Endothelial cell (in vitro differentiated cells): ENCODE measurements at places on chromosomes 3 and 15. TPM values are rescaled to one million over a fixed set of nuclear protein-coding genes. Genes with fewer than 3 reads are reported as not detected.

- DNase-seq, result no peak
Measured at GRCh38 chr15:90471769-90472168, 58.0 kb upstream of the CRTC3 start.

DNA sequence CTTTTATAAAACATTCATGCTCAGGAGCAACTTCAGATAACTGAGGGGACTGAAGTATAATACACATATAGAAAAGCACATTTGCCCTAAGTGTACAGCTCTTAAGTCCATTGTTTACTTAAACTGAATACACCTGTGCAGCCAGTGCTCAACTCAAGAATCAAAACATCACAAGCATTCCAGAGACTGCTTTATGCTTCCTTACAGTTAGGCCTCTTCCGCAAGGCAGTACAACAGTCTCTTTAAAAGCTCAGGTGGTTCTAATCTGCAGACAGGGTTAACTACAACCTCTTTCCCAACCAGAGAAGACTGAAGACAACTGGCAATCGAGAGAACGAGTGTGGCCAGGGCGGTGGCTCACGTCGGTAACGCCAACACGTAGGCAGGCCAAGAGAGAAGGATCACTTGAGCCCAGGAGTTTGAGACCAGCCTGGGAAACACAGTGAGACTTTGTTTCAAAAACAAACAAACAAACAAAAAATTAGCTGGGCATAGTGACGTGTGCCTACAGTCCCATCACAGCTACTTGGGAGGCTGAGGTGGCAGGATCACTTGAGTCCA lies 16.9 kb downstream of the MCCC1 start:
- no peak for DNase-seq

DNA sequence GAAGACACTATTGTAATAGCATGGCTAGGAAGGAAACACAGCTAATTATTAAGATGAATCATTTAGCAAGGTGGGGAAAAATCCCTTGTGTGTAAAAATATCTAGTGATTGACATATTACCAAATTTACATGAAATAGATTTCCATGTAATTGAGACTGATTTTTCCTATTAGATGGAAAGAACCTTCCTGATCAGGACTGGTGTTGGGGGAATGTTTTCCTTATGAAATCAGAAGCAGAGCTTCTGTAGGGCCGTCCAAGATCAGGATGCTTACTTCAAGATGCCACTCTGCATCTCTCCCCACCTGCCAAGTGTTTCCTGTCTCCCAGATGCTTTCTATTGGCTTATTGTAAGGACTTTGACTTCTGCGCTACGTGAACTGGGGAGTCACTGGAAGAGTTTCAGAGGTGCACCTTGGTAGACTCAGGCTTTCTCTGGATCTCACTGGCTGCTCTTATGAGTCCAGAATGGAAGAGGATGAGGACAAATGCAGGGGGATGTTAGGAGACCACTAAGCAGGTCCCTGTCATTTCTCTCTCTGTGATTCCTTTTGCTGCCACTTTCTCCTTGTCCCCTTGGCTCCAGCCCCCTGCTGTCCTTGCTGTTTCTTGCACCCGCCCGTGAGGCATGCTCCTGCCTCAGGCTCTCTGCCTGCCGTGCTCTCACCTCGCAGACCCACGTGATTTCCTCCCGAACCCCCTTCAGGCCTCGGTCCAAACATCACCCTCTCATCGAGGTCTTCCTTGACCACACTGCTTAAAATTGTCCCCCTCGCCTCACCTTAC lies 30.1 kb downstream of the BTD start:
- no peak for DNase-seq

DNA sequence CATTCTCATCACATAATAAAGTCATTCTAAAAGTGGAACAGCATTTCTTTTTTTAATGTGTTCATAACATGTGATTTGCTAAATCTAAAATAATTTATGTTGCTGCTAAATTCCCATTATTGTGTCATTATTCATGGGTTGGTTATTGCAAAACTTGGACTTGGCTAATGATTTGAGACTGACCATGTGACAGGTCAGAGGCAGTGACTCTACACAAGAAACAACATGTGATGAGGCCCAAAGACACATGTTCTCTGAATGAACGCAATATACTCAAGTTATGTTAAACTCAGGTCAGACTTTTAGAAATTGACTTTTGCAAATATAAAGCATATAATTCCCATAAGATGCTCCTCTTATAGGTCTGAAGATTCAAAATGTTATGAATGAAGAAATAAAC lies 566.1 kb downstream of the TBL1XR1 start:
- no peak for DNase-seq

DNA sequence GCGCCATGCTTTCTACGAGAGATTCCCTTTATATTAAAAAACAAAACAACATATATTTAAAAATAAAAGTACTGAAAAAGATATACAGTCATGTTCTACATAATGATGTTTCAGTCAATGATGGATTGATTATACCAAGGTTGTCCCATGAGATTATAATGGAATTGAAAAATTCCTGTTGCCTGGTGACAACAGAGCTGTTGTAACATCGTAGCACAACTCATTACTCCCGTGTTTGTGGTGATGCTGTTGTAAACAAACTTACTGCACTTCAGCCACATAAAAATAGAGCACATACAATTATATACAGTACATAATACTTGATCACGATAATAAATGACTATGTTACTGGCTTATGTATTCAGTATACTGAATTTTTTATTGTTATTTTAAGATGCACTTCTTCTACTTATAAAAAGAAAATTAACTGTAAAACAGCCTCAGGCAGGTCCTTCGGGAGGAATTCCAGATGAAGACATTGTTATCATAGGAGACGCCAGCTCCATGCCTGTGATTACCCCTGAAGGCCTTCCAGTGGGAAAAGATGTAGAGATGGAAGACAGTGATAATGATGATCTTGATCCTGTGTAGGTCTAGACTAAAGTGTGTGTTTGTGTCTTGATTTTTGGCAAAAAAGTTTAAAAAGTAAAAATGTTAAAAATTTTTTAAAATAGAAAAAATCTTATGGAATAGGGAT lies 11.7 kb downstream of the CCR1 start:
- no peak for DNase-seq

DNA sequence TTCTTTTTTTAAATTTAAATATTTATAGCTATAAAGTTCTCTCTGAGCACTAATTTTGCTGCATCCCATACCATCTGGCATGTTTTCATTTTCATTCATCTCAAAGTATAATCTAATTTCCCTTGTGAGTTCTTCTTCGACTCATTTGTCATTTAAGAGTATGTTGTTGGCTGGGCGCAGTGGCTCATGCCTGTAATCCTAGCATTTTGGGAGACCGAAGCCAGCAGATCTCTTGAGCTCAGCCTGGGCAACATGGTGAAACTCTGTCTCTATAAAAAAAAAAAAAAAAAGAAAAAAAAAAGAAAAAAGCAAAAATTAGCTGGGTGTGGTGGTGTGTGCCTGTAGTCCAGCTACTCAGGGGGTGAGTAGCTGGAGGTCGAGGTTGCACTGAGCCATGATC lies 34.8 kb downstream of the MAP1A start:
- no peak for DNase-seq

GRCh38 chr3:17581421-17582080 lies 160.9 kb downstream of the TBC1D5 start:
- DNase-seq, result no peak

GRCh38 chr3:104080088-104080626 lies 1286.6 kb upstream of the ALCAM start:
- no peak for DNase-seq

- no peak for DNase-seq
Measured at GRCh38 chr15:52097180-52097579, 15.4 kb downstream of the BCL2L10 start.

DNA sequence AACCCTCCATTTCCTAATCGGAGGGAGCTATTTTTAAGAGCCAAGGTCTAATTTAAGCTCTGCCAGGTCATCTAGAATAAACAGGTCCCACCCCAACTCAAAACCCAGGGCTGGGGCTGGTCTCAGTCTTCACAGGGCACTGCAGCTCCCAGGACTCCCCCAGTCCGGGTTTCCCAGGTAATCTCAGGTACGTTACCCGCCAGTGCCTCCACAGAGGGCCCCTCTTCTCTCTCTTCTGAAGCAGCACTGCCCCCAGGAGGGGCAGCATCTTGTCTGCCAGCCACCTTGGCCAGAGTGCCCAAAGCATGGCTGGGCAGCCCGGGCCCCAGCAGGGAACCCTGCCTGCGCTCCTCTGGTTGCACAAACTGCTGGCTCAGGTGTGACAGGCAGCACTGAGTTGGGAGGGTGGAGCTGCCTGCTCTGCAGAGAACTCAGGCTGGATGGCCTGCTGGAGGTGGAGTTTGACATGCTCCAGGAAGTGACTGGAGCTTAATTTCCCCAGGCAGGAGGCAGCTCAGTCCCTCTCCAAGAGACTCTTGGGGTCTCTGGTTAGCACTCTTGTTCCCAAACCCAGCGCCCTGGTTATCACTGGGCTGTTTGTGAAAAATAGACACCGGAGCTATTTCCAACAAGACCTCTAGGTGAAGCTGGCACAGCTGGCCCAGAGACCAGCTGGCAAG lies at the start of gene PLA2G4F:
Gene PLA2G4F, minus strand, starts transcription at position 394 of the 680 bp plus-strand sequence. Its CDS starts 87 bp downstream, at position 307.
- DNase-seq, result no peak

- no peak for DNase-seq
Measured at GRCh38 chr15:74897300-74897701, 7.5 kb downstream of the MPI start.

DNA sequence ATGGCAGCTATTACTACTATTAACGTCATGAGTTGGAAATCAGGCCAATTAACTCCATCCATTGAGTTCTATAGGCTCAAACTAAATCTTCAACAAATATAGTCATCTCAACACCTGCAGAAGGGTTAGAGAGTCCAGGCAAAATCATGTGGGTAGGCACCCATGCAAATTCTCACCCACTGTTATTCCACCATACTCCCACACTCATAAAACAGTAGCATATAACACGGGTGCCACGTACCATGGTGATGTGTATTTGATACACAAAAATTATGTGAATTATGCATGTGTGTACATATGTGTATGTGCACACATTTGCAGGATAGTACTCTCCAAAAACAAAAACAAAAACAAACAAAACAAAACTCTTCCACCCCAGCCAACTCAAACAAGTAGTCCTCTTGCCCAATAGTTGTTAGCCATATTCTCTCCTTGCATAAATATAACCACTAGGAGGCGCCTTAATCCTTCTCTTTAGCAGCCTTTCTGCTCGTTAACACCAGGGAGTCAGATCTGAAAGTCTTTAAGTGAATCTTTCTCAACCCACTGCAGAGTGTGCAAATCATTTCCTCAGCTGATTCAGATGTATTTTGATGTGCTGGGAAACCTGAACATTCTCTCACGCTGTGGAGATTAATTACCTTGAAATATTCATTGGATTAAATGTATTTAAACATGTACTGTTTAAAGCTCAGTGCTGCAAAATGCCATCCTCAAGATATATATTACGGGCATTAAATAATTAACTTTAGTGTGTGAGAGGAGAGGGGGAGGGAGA lies 38.0 kb upstream of the COPB2 start:
- peak; percentile 48 for DNase-seq

GRCh38 chr3:25910997-25911396 lies 121.1 kb downstream of the OXSM start:
- DNase-seq, result no peak

DNA sequence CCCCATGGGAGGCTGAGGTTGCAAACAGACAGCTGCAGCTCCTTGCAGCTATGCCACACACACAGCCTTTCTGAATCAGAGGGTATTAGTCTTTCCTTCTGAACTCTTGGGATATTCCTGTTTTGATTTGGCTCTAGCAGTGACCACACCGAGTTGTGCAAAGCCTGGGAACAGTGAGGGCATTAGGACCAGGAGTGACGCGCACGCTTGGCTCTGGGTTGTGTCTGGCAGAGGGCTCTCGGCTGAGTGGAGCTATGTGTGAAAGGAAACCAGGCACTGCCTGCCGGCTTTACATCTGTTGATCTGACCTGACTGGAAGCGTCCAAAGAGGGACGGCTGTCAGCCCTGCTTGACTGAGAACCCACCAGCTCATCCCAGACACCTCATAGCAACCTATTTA lies at the start of gene GALNT15:
Gene GALNT15, plus strand, starts transcription at position 292 of the 400 bp plus-strand sequence. CDS start 472 bp downstream, outside the sequence.
- DNase-seq, result no peak

DNA sequence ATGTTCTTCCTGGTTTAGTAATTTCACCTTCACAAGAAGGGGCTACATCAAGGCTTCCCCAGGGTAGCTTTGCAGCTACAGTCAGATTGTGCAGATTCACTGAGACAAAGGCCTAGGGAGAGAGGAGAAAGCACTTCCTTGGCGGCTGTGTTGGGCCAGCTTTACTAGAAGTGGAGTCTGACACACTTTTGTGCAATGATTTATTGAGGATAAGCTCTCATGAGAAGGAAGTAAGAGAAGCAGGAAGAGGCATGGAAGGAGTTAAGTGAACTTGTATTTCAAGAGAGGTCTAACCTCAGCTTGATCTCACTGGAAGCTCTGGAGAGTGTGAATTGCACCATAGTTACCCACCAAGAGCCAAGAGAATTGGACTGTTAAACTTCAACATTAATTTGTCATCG lies 78.9 kb downstream of the TGFBR2 start:
- DNase-seq, result no peak

DNA sequence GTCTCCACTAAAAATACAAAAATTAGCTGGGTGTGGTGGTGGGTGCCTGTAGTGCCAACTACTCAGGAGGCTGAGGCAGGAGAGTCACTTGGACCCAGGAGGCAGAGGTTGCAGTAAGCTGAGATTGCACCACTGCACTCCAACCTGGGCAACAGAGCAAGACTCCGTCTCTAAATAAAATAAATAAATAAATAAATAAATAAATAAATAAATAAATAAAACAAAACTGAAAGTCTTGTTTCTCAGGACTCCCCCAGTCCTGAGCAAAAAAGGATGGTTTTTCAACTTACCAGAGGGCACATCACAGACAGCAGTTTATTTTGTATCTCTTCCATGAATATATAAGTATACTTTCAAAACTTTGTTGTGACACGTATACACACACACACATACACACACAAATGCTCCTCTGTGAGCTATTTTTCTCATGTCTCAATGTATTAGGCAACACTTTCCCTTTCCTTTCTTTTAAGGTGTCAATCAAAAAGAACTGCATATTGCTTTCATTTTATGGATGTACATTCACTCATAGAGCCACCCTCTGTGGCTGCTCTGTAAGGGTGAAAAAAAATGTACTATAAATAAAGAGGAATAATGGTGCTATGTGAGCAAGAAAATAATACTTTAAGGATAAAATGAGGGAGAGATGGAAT lies 54.8 kb upstream of the MITF start:
- no peak for DNase-seq

DNA sequence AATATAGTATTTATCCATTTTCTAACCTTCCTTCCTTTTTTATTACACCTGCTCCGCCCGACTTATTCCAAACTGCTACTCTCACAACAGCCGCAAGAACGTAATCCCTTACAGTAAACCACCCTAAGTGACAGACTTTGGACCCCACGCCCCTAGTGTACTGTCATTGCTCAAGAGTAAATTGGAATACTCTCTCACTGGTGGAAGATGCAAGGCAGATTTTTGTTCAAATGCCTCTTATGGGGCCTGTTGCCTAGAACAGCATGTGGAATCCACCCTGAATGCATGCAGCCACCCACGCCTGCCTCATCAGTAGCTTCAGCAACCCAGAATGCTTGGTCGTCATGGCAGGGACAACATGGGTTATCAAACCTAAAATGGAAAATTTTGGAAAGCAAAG lies 226.2 kb upstream of the ST8SIA2 start:
- DNase-seq, result no peak

The TNFAIP8L3 gene
- 0.77 TPM for total RNA-seq

The INAFM2 gene
- total RNA-seq, result 17.7 TPM

The ELL3 gene
- 1.9 TPM for total RNA-seq

The GREM1 gene
- total RNA-seq, result 0.44 TPM

The RCN2 gene
- 76.1 TPM for total RNA-seq

The TOMM70 gene
- total RNA-seq, result 29.1 TPM

The RSL24D1 gene
- total RNA-seq, result 58.0 TPM

The IL5RA gene
- total RNA-seq, result not detected

The CYP11A1 gene
- total RNA-seq, result 0.82 TPM

The MGLL gene
- total RNA-seq, result 0.97 TPM

The ZNF774 gene
- total RNA-seq, result 4.1 TPM
